NAMALWA (cell line): ENCODE measurements at places on chromosomes 5 and 9.

DNA sequence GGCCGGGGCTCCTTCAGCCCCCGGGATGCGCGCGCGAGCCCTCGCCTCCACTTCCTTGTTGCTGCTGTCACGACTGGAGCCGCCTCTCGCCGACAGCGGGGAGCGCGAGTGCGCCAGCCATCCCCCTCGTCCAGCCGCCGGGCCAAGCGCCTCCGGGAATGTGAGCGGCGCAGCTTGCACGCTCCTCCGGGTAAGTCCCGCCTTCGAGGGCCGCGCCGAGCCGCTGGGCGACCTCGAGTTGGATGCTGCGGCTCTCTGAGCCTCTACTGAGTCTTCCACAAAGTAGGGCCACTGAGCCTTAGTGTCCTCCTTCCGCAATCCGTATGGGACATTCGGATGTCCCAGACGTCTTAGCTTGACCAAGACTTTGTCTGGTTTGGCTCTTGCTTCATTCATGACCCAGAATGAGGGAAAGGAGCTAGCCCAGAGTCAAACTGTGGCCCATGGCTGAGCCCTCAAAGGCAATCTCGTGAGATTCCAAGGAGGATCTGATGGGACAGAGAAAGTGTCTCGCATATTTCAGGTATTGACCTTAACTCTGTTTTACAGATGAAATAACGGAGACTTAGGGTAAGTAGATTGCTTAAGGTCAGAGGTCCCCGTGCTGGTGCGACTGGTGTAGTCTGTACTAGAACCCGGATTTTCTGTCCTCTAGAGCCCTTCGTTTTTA, 586 bp downstream of the HMGXB3 start:
- DNase-seq: peak; percentile 63

DNA sequence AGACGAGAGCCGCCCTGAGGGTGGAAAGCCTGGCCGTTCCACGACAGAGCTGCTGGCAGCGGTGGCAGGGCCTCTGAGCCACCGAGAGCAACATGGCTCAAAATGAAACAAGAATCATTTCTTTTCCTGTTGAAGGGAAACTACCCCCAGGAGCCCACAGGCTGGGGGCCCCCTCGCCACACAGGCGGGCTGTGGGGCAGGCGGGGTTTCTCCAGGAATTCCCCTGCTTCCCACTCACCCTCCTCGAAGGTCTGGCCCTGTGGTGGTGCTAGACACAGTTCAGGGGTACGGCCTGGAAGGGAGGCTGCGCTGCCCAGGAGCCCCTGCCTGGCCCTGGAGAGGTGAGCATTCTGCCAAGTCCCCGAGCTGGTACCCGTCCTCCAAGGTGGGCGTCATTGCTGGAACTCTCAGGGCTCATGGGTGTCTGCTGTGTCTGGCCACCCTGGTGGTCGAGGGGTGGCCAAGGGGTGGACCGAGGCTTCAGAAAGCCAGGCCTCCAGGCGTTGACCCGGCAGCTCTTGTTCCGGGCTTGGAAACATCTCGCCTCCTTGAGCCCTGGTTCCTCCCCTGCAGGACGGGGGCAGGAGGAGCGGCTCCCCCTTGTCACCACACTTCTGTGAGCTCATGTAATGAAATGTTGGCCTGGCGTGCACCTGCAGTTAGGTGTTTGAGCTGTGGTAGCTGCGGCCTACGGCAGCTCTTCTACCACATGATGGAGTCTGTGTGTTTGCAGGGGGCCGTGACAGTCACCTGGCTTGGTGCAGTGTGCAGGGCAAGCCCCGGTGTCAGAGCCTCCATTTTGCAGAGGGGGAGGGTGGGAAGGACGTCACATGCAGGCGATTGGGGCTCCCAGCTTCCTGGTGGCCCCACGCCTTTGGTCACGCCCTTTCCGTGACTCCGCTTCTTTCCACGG, 65.3 kb downstream of the RXRA start:
- DNase-seq: no peak

GRCh38 chr5:35124932-35125331, 77.2 kb upstream of the AGXT2 start:
- DNase-seq: no peak

- peak; percentile 86 for DNase-seq
These were observed 473 bp downstream of the IRGM start for GRCh38 chr5:150846654-150847333.

- no peak for DNase-seq
These were observed 13.0 kb downstream of the GSN start for GRCh38 chr9:121280715-121281613.

DNA sequence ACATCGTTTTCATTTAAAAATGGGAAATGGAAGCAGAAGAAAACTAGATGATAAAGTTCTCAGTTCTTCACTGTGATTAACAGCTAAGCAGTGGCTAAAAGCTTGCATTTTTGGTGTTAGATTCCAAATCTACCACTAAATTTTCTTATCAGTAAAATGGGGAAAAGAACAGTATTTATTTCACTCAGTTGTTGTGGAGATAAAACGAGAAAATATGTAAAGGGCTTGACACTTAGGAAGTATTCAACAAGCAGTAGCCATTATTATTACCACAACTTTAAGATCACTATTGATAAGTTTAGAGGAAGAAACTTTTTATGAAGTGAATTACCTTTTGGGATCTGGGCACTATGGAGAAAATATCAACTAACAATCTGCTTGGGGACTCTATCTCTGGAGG, 4.5 kb downstream of the STOM start:
- no peak for DNase-seq

DNA sequence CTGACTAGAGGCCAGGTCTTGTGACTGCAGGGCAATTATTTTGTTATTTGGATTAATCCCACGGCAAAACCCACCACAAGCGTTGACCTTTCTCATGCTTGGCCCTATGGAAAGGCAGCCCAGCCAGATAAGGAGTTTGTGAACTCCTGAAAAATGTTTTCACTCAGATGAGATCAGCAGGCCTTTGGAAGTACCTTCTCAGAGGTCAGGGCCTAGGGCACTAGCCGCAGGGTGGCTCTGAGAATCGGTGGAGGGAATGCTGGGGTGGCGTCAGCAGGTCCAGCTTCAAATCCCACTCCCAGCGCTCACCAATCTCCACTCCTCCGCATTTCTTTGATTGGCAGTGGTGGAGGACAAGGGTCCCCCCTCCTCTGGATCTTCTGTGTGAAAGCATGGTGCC, 194.4 kb downstream of the GADD45G start:
- DNase-seq: no peak

- DNase-seq: peak; percentile 64
These were observed 176.9 kb upstream of the WWC1 start for GRCh38 chr5:168114444-168115017.

DNA sequence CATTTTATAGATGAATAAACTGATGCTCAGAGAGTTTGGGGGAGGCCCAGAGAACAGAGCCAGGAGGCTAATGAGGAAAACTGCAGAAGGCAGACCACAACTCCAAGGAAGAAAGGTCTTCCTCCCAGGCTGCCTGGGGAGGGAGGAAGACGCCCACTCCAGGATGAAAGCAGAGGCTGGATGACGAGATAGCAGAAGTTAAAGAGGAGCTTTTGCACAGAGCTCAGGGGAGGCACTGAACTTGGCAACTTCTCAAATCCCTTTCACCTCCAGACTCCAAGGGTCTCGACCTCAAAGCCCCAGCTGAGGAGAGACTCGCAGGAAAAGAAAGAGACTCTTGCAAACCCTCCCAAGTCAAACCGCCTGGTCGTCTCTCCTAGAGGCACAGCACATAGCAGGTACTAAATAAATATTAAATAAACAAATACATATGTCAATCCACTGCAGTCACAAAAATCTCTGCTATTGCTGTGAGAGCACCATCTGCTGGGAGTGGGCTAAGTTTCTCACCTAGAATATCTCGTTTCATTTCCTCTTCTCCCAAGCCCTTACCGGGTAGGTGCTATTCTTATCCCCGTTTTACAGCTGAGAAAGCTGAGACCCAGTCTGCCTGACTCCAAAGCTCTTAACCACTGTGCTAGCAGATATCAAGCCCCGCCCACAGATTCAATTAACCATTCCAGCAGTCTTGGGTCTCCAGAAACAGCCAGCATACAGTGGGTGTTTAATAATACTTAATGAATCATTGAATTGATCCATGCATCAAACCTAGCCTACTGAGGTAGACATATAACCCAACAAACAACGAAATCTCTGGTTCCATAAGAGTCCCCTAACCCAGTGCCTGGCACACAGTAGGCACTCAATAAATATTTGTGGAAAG, 97.8 kb upstream of the HAND1 start:
- DNase-seq: peak; percentile 77

DNA sequence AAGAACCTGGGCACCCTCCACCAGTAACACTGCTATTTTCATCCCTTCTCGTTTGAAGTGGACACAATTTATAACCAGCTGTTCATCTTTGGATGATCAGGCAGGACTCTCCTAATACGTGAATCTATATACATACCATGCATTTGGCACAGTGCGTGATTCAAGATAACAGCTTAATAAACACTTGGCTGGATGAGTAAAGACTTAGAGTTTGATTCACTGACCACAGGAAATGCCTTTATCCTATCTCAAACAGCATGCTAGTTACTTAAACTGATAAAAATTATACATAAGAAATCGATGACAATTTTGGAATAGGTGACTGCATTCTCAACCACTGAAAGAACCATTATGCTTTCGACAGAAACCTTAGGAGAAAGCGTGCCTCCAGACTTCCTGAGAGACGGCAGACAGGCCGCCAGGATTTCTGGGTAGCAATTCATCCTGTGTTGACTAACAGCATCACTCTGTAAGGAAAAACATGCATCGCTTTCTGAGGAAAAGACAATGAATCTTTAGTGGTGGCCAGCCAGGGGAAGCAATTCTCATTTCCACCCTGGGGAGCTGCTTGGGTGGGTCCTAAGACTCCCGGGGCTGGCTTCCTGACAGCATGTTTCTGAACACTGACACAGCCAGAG, 9.7 kb downstream of the MRPL36 start:
- DNase-seq: no peak

GRCh38 chr9:21528123-21528808, 46.2 kb upstream of the IFNE start:
- no peak for DNase-seq

DNA sequence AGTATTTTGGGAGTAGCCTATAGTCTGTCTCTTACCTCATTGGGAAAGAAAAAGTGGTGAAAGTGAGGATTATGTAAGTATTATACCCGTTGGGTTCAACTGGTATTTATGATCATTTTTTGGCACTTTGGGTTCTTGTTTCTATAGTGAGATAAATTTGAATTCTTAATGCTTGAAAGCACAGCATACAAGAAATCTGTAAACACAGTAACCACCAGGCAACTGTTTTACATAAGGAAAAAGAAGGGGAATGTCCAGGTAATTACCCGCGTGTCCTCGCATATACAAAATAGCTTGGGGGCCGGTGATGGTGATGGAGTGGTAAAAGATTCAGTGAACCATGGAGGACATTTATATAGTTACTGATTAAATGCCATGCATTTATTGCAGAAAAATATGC, 60.5 kb downstream of the BASP1 start:
- no peak for DNase-seq

- DNase-seq: no peak
These were observed 16.7 kb upstream of the DELE1 start for GRCh38 chr5:141906972-141907371.

DNA sequence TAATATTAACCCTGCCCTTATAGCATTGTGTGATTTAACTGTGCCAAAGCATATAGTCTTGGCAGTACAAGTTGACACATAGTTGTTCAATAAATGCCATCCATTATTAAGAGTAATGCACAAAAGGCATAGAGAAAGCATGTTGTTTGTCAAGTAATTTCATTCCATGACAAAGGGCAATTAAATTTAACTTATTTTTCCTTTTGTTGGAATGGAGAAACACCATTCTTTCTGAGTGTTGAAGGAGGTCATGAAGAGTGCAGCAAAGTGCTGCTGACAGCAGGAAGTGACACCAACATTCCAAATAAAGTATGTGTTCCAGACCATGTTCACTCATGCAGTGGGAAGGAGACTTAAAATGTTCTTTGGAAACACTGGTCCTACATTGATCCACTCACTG, 29.1 kb downstream of the ANKDD1B start:
- no peak for DNase-seq

- DNase-seq: no peak
These were observed 247.9 kb upstream of the TRPC7 start for GRCh38 chr5:136613230-136613629.

- DNase-seq: no peak
These were observed 18.1 kb downstream of the GRXCR2 start for GRCh38 chr5:145854651-145855258.

DNA sequence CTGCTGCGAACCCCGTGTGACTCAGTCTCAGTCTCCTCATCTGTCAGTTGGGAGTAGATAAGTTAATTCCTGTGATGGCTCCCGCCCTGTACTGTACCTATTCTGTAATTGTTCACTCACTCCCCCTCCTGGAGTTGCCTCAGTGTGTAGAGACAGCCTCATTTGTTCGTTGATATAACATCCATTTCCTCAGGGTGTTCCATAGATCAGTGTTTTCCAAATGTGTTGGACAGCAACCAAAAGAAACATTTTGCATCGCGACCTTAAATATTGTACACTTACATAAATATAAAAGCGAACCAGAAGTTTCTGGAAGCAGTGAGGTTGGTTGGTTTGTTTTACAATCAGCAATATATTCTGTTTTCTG, 698 bp downstream of the NFX1 start:
- no peak for DNase-seq

DNA sequence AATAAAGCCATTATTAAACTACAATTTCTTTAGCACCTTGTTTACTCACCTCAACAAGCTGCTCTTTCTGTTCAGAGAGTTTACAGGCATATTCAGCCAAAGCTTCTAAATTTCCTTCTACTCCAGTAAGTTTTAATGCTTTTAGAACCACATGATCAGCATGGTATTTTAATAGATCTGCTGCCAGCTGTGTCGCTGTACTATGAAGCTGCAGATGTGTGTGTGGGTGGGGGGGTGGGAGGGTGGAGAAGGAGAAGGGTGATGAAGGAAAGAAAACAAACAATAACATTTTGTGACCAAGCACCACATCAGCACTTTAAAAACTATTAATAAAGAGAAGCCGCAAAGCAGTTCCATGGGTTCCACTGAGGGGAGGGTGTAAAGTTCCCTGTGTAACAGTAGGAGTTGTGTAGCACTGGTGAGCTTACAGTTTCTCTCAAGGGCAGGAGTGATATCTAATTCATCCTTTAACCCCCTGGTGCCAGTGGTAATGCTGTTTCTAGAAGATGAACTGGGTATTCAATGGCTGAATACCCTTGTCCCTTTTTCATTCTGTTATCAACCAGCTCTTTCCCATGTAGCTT, 38.5 kb downstream of the ABITRAM start:
- DNase-seq: no peak

GRCh38 chr5:33995865-33996264, 11.4 kb upstream of the SLC45A2 start:
- DNase-seq: no peak

DNA sequence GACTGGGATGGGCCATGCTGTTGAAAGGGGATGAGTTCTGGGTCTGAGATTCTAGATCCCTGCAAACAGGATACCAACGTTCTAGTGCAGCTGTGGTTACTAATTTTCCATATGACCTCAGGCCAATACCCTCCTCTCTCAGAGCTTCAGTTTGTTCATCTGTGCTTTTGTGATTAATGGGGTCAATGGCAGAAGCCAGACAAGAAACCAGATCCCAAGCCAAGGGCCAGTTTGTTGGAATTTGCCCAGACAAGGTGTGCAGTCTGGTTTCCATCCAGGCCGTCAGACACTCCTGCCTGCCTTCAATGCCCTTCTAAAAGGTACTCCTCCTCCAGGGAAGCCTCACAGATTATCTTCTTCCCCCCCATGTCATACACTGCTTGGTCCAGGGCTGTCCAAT, 11.4 kb downstream of the MYORG start:
- DNase-seq: no peak
